Brain microvascular endothelial cell (primary cell): ENCODE measurements at places on chromosomes 1 and 21.

DNA sequence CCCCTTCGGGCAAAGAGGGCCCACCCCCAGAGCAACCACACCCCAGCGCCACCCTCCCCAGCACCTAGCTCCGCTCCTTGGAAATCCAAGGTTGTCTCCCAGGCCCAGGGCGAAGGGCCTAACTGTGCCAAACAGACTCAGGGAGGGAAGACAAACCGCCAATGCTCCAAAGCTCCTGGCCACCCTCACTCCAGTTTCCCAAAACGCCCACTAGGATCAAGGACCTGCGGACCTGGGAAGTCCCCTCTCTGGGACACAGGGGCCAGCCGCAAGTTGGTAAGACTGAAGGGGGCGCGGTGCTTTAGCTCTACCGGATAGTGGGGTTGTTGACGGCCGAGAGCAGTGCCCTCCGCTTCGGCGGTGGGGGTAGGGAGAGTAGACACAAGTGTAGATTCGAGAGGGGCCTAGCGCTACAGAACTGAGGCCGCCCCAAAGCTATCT lies 581 bp downstream of the IRF6 start:
- DNase-seq, result no peak

- DNase-seq, result no peak
Measured at GRCh38 chr1:12048372-12048771, 14.7 kb upstream of the TNFRSF8 start.

GRCh38 chr1:65097076-65097475 lies 50.9 kb upstream of the AK4 start:
- DNase-seq, result no peak

GRCh38 chr1:156493742-156494141 lies 6.8 kb downstream of the MEF2D start:
- DNase-seq, result no peak

GRCh38 chr1:167474191-167474641 lies 44.1 kb downstream of the CD247 start:
- DNase-seq, result no peak

- no peak for DNase-seq
Measured at GRCh38 chr1:152817309-152817708, 5.5 kb downstream of the LCE1B start.

DNA sequence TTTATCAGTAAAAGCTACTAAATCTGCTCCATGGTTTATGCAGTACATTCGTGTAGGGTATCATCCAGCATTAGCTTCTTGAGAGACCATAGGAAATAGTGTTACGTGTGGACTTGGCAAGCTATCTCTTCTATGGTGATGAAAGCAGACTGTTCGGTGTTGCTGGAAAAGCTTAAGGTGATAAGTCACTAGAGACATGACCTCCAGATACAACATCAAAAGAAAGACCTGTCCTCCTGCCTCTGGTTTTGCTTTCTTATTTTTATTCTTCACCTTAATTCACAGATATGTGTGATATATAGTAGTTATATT lies 53.5 kb upstream of the S1PR1 start:
- DNase-seq, result peak; percentile 36

DNA sequence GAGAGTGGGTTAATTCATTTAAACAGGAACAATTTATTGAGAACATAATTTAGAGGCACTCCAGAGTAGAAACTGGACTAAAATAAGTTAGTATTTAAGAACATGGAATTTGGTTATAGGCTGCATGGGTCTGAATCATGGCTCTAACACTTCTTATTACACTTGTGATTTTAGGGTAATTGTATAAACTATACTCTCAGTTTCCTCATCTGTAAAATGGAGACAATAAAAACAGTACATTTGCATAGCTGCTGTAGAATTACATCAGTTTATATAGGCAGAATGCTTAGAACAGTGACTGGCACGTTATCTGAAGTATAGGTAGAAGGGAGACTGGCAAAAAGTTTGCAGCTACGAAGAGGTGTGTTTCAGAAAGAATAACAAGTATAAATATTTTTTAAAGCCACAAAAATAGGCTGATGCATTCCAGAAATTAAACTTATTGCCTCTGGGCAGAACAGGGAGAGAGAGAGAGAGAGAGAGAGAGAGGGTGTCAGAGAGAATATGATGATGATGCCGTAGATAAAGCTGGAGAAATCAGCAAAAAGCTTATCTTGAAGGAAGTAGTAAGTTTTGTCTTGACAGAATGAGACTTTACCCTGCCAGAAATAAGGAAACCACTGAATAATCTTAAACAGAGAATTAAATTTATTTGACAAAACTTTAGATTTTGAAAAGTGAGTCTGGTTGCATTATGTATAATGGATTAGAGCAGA lies 8.1 kb upstream of the OR6K3 start:
- DNase-seq, result no peak

- DNase-seq, result no peak
Measured at GRCh38 chr1:93275634-93276295, 69.9 kb upstream of the DR1 start.

DNA sequence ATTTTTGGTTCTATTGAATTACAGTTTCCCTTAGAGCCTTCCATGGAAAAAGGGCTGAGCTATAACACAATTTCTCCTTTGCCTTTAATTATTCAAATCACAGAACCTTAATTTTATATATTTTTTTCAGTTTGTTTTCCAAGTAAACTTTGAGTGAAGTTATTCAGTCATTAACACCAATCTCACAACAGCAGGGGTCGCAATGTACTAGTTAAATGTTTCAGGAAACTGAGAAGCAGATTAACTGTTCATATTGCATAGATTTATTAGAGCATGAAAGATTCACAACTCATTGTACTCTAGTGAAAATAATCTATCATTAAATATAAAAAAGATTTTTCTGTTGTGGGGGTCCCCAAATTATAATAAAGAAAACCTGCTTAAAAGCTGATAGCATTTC lies 64.1 kb downstream of the KIFAP3 start:
- peak; percentile 34 for DNase-seq

DNA sequence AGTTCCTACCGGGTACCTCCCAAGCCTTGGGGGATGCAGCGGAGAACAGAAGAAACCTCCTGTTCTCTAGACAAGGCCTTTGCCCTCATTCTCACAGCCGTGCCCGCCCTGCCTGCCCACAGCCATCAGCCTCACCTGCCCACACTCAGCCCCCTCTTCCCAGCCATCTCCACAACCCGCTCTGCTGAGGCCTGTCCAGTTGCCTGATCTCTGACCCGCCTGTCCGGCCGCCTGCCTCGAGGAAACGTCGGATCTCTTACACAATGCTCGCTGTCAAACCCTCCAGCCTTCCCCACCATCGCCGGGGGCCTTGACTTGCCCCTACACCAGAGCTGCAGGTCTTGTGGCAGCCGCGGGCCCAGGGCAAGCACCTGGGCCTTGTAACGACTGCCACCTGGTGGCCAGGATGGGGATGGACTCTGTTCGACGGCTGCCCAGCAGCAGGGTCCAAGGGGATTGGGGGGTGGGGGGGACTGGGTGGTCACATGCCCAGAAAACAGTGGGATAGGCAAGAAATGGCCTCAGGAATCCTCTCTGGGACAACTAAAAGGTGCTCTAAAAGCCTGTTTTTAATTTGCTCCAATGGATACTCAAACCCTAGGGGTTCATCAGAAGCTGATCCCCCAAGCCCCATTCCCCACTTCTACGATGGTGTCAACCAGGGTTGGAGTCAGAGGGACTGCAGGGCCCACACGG lies 31.0 kb downstream of the SLC45A1 start:
- peak; percentile 39 for DNase-seq

- DNase-seq, result no peak
Measured at GRCh38 chr1:231324660-231325059, 13.0 kb downstream of the EXOC8 start.

- DNase-seq, result no peak
Measured at GRCh38 chr1:6868660-6869380, 83.6 kb downstream of the CAMTA1 start.

GRCh38 chr1:157829711-157830110 lies 9.8 kb upstream of the FCRL1 start:
- no peak for DNase-seq

DNA sequence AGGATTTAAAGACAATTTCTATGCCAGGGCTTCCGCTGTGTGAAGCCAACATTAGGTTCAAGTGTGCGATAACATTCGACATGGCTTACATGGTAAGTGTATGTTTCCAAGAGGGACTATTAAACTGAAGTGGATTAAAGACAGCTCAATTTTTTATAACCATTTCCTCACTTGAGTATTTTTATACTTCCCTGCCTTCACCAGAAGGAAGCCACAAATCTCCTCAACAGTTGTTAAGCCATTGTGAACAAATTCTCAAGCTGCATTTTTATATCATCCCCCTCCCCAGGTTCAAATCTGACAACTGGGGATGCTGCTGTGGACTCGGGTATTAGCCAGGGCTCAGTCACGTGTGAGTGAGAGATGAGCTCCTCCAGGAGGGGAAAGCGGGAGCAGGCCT lies 116.3 kb downstream of the RHOU start:
- DNase-seq, result no peak

- DNase-seq, result peak; percentile 53
Measured at GRCh38 chr1:226863446-226863845, 7.0 kb upstream of the PSEN2 start.

GRCh38 chr1:205925736-205926135 lies 17.5 kb downstream of the SLC26A9 start:
- DNase-seq, result peak; percentile 93

DNA sequence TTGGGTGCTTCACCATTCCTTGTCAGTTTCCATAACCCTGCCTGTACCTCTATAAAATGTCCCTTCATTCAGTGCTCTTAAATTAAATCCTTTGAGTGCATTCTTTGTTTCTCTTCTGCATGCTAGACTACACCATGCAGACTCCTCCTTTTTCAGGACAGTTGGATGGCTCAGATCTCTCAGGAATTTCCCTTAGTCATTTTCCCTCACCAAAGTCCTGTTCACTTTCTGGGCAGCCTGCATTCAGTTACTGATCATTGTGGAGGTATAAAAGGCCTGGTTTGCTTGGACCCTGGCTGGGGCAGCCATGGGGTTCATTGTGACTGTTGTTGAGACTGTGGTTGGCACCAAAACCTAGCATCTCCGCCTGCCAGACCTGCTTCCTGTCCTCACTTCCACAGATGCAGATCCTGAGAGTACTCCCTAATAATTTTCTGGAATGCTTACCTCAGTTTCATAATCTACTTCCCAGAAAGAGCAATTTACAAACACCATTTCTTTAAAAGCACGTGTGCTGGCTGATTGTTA lies 88.4 kb downstream of the PDE4B start:
- DNase-seq, result no peak

- DNase-seq, result peak; percentile 61
Measured at GRCh38 chr1:24742090-24742938, 2.9 kb upstream of the CLIC4 start.

DNA sequence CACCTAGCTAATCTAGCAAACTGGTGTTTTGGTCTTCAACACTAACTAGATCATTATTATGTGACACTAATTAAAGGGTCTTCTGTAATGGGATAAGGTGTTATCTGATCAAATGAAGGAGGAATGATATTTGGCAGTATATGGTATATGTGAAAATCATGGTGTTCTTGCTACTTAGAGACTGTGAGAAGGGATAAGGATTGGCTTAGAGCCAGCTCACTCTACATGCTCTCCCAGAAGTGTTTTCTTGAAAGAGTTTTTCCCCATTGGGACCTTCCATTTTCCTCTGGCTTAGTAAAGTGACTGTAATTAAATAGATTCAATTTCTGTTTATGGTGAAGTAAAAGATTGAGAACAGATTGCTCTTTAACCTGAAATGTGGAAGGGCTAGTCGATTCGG lies 71.2 kb upstream of the RGL1 start:
- no peak for DNase-seq

- no peak for DNase-seq
Measured at GRCh38 chr1:211326528-211327345, at the start of gene TRAF5. TSS of gene TRAF5 (plus strand) at chr1:211326833. CDS start at chr1:211353240, 26,407 bp downstream.

GRCh38 chr1:76477156-76477555 lies 390.1 kb upstream of the ST6GALNAC5 start:
- no peak for DNase-seq

GRCh38 chr1:147541672-147542568 lies 619 bp downstream of the BCL9 start:
- DNase-seq, result peak; percentile 44

GRCh38 chr1:37362594-37363385 lies 111.6 kb upstream of the ZC3H12A start:
- no peak for DNase-seq

GRCh38 chr1:93223023-93223675 lies 42.6 kb downstream of the CCDC18 start:
- DNase-seq, result no peak

- no peak for DNase-seq
Measured at GRCh38 chr21:38918607-38919346, 113.0 kb downstream of the ETS2 start.

GRCh38 chr1:47675721-47676120 lies 237.9 kb downstream of the FOXD2 start:
- no peak for DNase-seq

DNA sequence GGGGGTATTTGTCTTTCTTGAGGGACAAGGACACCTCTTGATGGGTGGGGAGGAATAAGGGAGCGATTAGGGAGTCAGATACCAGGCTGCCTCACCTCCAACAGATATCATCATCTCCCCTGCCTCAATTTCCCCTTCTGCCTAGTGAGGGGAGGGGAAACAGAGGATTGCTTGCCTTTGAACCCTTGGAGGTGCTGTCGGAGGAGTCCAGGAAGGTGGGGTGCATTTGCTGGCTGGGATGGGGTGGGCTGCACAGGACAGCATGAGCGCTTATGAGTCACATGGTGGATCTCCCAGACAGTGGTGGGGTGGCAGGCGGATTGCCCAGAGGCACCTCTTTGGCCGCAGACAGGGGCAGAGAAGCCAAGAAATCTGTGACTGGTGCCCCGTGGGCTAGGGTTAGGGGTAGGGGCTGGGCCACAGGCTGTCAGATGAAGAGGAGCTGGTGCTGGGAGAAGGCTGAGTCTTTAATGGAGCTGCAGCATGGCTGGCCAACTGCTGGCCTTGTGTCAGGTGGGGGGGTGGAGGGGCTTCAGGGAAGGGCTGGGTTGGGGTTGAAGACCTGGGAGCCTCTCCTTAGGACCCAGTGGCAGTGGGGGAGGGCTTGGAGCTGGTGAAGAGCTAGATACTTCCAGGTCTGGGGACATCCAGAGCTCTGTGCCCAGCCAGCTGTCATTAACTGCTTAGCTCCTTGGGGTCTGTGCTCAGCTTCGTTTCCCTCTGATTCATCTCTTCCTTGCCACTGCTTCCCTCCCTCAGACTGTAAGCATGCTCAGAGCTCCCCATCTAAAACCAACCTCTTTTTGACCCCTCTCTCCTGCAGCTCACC lies 7.0 kb upstream of the ADORA1 start:
- no peak for DNase-seq

GRCh38 chr1:20586953-20587660 lies 1.8 kb upstream of the CDA start:
- no peak for DNase-seq

GRCh38 chr1:3924825-3925220 lies 24.8 kb upstream of the C1orf174 start:
- DNase-seq, result no peak

DNA sequence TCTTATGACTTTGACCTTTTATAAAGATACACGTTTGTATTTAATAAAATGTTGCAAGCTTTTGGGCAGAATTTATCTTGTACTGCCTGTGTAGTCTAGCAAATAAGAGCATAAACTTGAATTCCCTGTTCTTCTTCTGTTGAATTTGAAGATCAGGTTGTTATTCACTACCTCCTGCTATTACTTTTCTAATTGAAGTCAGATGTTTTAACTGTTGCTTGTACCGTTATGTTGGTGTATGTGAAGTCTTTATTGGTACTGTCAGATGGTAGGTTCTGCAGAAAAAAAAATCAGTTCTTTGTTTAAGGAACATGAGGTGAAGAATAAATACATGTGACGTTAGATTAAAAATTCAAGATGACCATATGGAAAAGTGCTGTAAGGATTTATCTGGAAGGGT lies 69.1 kb downstream of the DYRK1A start:
- no peak for DNase-seq
